ENCODE measurements at places on chromosomes 7 and 10. TPM values are rescaled to one million over a fixed set of nuclear protein-coding genes. Genes with fewer than 3 reads are reported as not detected.
A peak's percentile ranks its signal among the peaks of the same experiment; 100 is the strongest.

DNA sequence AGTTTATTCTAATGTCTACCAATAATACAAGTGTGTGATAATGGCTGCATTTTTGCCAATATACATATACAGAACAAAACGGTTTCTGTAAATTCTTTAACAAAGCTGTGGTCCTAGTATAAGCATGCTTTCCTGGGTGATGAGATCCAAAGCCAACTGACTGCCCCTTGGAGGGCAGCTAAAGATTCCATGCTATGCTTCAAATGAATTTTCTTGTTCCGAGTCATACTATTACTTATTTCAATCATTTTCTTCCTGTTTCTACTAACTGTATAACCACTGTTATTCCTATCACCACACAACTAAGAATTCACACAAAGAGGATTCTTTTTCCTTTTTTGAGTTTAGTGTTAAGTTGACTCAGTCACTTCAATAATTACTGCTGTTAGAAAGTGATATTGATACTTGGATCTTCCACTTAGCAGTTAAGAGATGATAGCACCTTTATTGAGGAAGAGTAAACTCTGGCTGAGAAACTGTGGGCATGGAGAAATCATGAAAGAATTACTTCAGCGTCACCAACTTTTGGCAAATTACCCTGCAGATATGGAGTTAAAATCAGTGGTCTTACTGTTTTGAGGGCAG, 197.5 kb downstream of the ARL4A start:
- H3K27me3 ChIP-seq: no peaks in the 10 kb centered on the region
- H3K27ac ChIP-seq: no peak overlapping the region
- no peaks in the 10 kb centered on the region for H3K4me1 ChIP-seq
- DNase-seq: no peak
- no peaks in the 10 kb centered on the region for H3K36me3 ChIP-seq
- H3K4me3 ChIP-seq: no peak overlapping the region

NPY4R2 gene
- total RNA-seq: not detected

DNA sequence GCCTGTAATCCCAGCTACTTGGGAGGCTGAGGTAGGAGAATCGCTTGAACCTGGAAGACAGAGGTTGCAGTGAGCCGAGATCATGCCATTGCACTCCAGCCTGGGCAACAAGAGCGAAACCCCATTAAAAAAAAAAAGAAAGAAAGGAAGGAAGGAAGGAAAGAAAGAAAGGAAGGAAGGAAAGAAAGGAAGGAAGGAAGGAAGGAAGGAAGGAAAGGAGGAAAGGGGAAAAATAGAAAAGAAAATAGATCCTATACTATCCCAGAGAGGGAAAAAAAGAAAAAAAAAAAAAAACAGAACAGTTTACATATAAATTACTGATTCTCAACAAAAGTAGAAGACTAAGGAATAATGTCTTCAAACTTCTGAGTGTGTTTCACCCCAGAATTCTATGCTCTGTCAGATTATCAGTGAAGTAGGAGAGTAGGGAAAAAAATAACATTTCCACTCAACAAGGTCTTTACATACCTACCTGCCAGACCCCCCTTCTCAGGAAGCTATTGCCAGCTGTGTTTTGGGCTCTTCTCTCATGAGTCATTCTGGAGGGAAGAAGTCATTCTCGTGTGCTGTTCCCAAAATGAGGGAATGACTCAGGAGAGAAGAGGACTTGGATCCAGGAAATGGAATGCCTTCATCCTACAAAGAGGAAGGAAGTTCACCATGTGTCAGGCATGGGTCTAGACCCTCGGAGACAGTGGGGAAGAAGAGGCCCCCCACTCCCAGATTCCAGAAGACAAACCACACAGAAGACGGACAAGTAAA, 20.9 kb downstream of the RGS10 start:
- no peak overlapping the region for H3K4me3 ChIP-seq
- peaks cover 6% of the 10 kb centered on the region for H3K4me1 ChIP-seq
- H3K27me3 ChIP-seq: no peaks in the 10 kb centered on the region

- no peak for DNase-seq
- H3K36me3 ChIP-seq: no peaks in the 10 kb centered on the region
- H3K4me1 ChIP-seq: no peaks in the 10 kb centered on the region
- H3K27ac ChIP-seq: no peak overlapping the region
Observed at GRCh38 chr7:71626206-71626605, 494.3 kb downstream of the GALNT17 start.

- H3K4me3 ChIP-seq: peak overlapping the region; percentile 24
- H3K27ac ChIP-seq: no peak overlapping the region
- H3K4me1 ChIP-seq: peaks cover 7% of the 10 kb centered on the region
- DNase-seq: no peak
Observed at GRCh38 chr7:71131256-71132126, 453 bp upstream of the GALNT17 start.

- peaks cover 8% of the 10 kb centered on the region for H3K36me3 ChIP-seq
- H3K27ac ChIP-seq: no peak overlapping the region
- no peak overlapping the region for H3K4me3 ChIP-seq
- no peaks in the 10 kb centered on the region for H3K27me3 ChIP-seq
- DNase-seq: no peak
Observed at GRCh38 chr7:158955146-158955870, 99.0 kb downstream of the DYNC2I1 start.

- H3K27me3 ChIP-seq: no peaks in the 10 kb centered on the region
- H3K4me1 ChIP-seq: peaks cover 70% of the 10 kb centered on the region
- H3K4me3 ChIP-seq: no peak overlapping the region
- H3K36me3 ChIP-seq: no peaks in the 10 kb centered on the region
- H3K27ac ChIP-seq: no peak overlapping the region
Observed at GRCh38 chr7:2619116-2619515, 12.7 kb upstream of the TTYH3 start.

DNA sequence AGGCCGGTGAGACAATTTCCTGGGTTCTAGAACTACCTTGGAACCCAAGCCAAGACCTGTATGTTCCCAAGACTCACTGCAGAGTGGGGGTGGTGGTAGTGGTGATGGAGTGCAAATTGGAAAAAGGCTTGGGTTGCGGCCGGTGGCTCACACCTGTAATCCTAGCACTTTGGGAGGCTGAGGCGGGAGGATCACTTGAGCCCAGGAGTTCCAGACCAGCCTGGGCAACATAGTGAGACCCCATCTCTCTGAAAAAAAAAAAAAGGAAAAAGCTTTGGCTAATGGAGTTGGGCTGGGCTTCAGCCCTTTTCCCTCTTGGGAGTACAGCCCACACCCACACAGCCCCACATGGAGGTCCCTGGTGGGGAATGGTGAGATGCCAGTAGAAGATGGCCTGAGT, 4.1 kb downstream of the AP4M1 start:
- no peak overlapping the region for H3K4me3 ChIP-seq
- DNase-seq: no peak
- no peaks in the 10 kb centered on the region for H3K4me1 ChIP-seq
- H3K27ac ChIP-seq: no peak overlapping the region

ASZ1 gene
- total RNA-seq: not detected

TCF7L2 gene
- total RNA-seq: 8.5 TPM

DNA sequence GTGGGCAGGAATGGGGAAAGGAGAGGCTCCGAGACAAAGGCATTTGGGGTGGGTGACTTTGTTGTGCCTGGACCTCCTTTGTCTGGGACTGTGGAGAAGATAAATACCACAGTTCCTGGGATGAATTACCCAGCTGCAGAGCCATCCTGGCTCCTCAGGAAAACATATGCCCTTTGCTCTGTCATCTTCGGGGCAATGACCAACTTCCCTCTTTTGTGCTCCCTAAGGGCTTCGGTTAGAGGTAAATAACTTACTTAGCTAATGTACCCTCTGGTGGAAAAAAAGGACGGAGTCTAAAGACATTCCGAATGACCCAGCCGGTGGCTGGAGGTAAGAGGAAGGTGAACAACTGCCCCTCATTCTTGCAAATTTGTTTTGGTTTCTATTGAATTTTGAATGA, 345.7 kb downstream of the GATA3 start:
- no peaks in the 10 kb centered on the region for H3K36me3 ChIP-seq
- DNase-seq: no peak
- H3K27me3 ChIP-seq: no peaks in the 10 kb centered on the region
- no peak overlapping the region for H3K4me3 ChIP-seq
- H3K4me1 ChIP-seq: no peaks in the 10 kb centered on the region

- H3K36me3 ChIP-seq: no peaks in the 10 kb centered on the region
- no peaks in the 10 kb centered on the region for H3K4me1 ChIP-seq
- no peak for DNase-seq
Observed at GRCh38 chr10:35092851-35093250, 2.7 kb upstream of the CUL2 start.

TRIM50 gene
- not detected for total RNA-seq

DNA sequence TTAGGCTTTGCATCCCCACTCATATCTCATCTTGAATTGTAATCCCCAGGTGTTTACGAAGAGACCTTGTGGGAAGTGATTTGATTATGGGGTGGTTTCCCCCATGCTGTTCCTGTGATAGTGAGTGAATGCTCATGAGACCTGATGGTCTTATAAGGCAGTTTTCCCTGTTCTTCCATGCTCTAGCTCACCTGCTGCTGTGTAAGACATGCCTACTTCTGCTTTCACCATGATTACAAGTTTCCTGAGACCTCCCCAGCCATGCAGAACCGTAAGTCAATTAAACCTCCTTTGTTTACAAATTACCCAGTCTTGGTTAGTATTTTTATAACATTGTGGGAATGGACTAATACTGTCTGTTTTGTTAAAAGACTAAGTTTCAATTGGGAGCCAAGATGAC, 35.3 kb upstream of the ZNF92 start:
- H3K27me3 ChIP-seq: no peaks in the 10 kb centered on the region
- DNase-seq: no peak
- no peaks in the 10 kb centered on the region for H3K36me3 ChIP-seq
- no peak overlapping the region for H3K27ac ChIP-seq
- no peaks in the 10 kb centered on the region for H3K4me1 ChIP-seq

DNA sequence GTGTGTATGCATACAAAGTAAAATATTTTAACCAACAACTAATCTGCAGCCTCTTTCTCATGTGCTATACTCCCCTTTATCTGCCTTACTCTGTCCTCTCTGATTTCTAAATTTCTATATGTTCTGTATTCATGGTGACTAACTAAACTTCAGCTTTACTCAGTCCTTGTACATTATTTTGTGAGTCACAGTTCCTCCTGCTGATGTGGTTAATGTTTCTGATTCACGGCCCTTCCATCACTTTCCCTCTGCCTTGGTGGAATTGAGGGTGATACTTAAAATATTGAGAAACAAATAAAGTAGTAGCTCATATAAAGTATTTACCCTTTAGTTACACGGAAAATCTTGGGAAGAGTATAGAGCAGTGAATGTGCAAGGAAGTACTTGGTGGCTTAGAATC, 899.1 kb upstream of the ZWINT start:
- H3K4me1 ChIP-seq: no peaks in the 10 kb centered on the region
- no peaks in the 10 kb centered on the region for H3K36me3 ChIP-seq
- no peak for DNase-seq
- no peak overlapping the region for H3K4me3 ChIP-seq

GJD4 gene
- total RNA-seq: not detected

SEMA3D gene
- 1.5 TPM for total RNA-seq

- peak overlapping the region; percentile 95 for H3K27ac ChIP-seq
- no peak for DNase-seq
- no peaks in the 10 kb centered on the region for H3K27me3 ChIP-seq
- H3K36me3 ChIP-seq: no peaks in the 10 kb centered on the region
- peaks cover 69% of the 10 kb centered on the region for H3K4me1 ChIP-seq
Observed at GRCh38 chr10:110010486-110011378, 2.9 kb downstream of the ADD3 start.

GRCh38 chr10:126171555-126171954, 216.7 kb downstream of the ADAM12 start:
- H3K27ac ChIP-seq: no peak overlapping the region
- no peak for DNase-seq
- H3K27me3 ChIP-seq: no peaks in the 10 kb centered on the region

NRG3 gene
- total RNA-seq: 1.4 TPM

GRCh38 chr10:71766717-71767419, 6.5 kb downstream of the VSIR start:
- H3K27ac ChIP-seq: peak overlapping the region; percentile 93
- H3K27me3 ChIP-seq: no peaks in the 10 kb centered on the region
- H3K4me1 ChIP-seq: peaks cover 3% of the 10 kb centered on the region
- peak; percentile 94 for DNase-seq
- H3K4me3 ChIP-seq: no peak overlapping the region
- peaks cover 2% of the 10 kb centered on the region for H3K36me3 ChIP-seq

AVL9 gene
- total RNA-seq: 10.1 TPM

AKR1C3 gene
- total RNA-seq: 42.1 TPM

LIPN gene
- not detected for total RNA-seq

- DNase-seq: no peak
- no peak overlapping the region for H3K27ac ChIP-seq
- no peaks in the 10 kb centered on the region for H3K4me1 ChIP-seq
Observed at GRCh38 chr7:150781103-150781502, 19.1 kb downstream of the TMEM176B start.

- no peak for DNase-seq
- no peak overlapping the region for H3K27ac ChIP-seq
- H3K36me3 ChIP-seq: no peaks in the 10 kb centered on the region
- H3K27me3 ChIP-seq: no peaks in the 10 kb centered on the region
Observed at GRCh38 chr10:10397906-10398305, 619.8 kb upstream of the CELF2 start.

- H3K27me3 ChIP-seq: no peaks in the 10 kb centered on the region
- DNase-seq: no peak
- H3K4me1 ChIP-seq: peaks cover 14% of the 10 kb centered on the region
- no peak overlapping the region for H3K4me3 ChIP-seq
- H3K27ac ChIP-seq: no peak overlapping the region
Observed at GRCh38 chr10:77975086-77975666, 48.6 kb upstream of the DLG5 start.

- no peak overlapping the region for H3K4me3 ChIP-seq
Observed at GRCh38 chr10:119640384-119640783, 10.8 kb upstream of the BAG3 start.

DNA sequence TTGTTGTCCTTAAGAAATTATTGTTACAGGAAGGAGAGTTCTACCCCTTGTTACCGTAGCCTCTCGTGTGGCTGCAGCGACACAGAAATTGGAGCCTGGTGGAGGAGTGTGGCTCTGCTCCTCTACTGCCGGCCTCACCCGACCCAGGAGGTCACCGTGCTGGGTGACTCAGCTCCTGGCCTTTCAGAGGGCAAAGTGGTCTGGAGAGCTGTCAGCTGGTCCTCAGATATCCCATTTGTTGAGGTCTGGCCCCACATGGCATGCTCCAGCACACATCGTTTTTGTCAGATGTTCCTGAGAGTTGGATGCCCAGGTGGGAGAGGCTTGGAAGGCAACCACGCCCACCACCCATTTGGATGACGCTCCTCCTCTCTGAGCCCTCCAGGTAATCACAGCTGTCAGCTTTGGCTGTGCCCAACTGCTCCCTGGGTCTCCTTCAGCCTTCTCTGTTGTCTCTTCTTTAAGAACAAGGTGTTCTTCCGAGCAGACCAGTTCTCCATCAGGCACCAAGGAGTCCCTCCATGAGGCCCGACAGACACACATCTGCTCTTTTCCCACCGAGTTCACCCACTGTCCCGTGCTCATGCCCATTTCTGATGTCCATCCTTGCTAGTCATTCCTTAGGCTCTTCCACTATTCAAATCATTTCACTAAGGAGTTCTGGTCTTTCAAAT, 80.3 kb downstream of the RAMP3 start:
- H3K4me1 ChIP-seq: peaks cover 9% of the 10 kb centered on the region
- no peak overlapping the region for H3K27ac ChIP-seq
- H3K27me3 ChIP-seq: no peaks in the 10 kb centered on the region
- DNase-seq: peak; percentile 49
- H3K36me3 ChIP-seq: no peaks in the 10 kb centered on the region

MCM10 gene
- not detected for total RNA-seq

All from right atrium auricular region (tissue), 2 donors.